Activated CD8-positive, alpha-beta T cell treated with anti-CD3 and anti-CD28 coated beads for 36 hours (primary cell): ENCODE measurements at places on chromosomes 16 and 17.

DNA sequence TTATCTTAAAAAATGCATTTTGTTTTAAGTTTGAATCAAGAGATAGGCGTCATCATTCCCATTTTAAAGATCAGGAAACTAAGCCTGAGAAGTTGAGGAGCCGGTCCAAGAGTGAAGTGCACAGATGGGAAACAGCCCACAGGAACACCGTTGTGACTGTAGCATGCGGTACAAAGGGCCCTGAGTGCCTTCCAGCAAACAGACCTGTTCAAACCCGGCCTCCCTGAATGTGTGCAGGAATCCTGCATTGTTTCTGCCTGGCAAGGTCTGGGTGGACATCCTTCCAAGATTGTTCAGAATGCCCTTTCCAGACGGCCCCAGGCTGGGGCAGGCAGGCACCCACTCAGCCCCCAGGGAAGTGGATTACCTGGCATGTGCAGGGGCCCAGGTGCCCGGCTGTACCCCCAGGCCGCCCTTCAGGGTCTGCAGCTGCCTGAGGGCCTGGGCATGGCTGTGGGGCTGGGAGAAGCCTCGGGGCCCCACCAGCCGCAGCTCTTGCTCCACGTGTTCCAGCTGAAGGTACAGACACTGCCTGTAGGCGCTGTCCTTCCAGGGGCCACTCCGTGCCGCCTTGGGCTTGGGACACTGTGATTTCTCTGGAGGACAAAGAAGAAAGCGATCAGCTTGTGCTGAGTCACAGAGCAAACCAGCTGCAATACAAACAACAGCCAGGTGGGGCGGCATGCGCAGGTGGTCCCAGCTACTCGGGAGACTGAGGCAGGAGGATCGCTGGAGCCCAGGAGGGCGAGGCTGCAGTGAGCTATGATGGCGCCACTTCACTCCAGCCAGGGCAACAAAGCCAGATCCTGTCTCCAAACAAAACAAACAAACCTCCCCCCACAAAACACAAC, 45.0 kb upstream of the GCSH start:
- peak; percentile 35 for DNase-seq

DNA sequence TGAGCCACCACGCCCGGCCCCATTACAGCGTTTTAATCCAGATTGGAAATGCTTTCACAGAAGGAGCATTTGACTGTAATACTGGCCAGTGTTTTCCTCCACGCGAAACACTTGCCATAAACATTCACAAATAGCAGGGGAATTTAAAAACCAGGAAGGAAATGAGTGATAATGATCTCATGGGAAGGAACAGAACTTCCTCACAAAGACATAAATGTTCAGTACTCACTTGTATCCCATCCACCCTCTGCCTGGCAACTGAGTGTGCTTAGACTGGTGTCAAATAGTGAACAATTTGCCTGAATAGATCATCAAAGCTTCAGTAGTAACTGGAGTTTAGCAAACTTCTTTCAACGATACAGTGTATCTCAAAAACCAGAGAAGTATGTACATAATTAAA, 54.1 kb downstream of the PSMD12 start:
- DNase-seq, result no peak

DNA sequence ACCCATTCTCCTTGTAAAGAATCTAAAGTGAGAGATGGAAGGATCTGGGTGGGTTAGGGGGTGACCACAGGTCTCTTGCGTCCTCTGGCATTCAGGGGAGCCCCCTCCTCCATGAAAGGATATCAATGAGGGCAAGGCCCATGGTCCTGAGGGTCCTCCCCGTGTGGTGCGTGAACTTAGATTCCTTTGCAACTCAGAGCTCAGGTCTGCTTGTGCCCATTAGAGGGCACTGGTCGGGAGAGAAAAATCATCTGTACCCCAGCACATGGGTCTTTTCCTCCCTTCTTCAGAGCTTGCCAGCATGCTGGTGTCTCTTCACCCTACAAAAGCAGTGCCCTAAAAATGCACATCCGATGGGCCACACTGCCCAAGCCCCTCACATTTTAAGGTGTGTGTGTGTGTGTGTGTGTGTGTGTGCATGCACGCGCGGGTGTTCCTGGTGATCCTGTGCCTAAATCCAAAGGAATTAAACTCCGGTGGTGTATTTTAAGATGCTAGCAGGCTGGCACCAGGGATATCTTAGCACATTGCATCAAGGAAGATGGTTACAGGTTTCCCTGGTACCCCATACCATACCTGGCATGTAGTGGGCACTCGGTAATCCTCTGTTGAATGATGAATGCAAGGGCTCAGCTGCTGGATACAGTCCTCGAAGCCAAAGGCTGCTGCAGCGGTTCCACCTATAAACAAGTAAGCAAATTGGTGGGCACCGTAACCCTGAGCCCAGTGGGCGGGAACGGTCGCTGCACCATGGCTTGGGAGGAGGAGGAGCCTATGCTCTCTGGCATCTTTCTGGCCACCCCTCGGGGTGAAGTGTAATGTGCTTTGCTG, 4.7 kb downstream of the C1QTNF1 start:
- DNase-seq, result no peak

DNA sequence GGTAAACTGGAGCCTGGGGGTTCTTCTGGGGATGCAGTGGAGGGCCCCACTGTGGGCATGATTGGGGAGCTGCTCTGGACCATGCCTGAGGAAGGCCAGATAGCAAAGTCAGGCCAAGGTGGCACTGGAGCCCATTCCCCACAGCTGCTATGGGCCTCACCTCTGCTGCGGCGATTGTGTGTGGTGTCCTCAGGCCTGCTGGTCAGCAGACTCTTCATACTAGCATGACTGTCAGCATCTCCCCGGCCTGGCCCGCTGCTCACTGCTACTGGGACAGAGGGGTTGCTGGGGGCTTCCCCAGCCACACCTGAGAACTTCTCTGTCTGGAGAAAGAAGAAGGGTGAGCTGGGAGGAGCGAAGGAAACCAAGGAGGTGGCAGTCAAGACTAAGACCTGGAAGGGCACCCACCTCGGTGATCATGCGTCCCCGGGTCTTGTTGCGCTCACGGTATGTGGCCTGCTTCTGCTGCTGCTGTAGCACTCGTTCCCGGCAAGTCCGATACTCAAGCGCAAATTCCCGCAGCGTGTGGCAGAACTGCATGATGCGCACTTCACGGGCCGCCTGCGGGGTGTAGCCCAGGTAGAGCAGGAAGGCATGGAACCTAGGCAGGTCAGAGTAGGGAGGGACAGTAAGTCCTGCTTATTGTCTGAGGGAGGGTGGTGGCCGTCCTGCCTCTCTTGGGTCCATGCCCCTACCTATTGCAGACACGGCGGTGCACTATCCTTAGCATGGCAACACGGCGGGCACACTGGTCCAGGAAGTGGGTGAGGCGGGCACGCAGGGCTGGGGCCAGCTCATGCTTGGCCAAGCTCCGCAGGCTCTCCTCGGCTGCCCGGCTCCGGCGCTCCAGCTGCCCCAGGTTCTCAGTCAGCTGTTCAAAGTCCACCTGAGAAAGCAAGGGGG, 3.2 kb downstream of the TMEM208 start:
- DNase-seq, result no peak

DNA sequence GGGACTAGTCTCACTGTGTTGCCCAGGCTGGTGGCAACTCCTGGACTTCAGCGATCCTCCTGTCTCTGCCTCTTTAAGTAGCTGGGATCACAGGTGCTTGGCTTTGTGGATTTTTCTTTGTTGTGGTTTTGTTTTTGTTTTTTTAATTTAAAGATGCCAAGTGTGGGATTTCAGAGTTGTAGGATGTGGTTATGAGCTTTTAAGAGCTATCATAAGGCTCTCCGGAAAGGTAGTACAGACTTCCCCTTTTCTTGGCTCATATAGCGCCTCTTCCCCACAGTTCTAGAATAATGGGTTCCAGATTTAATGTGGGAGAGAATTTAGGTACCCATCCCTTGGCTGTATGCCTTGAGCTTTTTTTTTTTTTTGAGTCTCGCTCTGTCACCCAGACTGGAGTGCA, 17.1 kb downstream of the AKAP1 start:
- DNase-seq, result no peak

DNA sequence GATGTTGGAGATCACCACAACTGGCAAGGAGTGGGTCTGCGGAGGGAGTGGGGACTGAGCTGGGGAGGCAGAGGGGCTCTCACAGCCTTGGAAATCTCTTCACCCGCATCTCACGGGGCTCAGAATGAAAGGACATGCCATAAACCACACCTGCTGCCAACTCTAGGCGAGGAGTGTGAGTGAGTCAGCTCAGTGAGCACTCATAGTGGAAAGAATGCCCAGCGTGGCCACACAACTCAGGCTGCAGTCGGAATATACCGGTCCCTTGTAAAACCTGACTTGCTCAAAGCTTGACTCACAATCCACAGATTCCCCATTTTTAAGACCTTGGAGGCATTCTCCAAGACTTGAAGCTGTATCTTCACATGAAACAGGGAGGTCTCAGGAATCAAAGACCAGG, 36.7 kb downstream of the STAT5A start:
- no peak for DNase-seq

DNA sequence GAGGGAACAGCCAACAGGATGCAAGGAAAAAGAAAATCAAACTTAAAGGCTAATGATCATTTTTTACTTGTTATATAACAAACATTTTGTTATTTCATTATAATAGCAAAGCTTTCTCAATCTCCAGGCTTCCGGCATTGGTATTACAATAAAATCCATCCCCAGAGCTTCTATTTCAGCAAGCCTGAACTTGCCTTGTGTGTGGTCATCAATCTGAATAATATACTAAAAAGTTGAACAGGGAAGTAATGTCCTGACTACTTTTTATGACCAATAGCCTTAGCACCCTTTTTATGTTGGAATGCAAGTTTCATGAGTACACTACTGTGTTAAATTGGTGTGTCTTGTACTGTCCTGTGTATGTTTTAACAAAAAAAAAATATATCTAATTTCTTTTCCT, 27.1 kb upstream of the VWA3A start:
- DNase-seq, result no peak

GRCh38 chr16:49930841-49931240, 74.9 kb upstream of the ZNF423 start:
- DNase-seq, result no peak

DNA sequence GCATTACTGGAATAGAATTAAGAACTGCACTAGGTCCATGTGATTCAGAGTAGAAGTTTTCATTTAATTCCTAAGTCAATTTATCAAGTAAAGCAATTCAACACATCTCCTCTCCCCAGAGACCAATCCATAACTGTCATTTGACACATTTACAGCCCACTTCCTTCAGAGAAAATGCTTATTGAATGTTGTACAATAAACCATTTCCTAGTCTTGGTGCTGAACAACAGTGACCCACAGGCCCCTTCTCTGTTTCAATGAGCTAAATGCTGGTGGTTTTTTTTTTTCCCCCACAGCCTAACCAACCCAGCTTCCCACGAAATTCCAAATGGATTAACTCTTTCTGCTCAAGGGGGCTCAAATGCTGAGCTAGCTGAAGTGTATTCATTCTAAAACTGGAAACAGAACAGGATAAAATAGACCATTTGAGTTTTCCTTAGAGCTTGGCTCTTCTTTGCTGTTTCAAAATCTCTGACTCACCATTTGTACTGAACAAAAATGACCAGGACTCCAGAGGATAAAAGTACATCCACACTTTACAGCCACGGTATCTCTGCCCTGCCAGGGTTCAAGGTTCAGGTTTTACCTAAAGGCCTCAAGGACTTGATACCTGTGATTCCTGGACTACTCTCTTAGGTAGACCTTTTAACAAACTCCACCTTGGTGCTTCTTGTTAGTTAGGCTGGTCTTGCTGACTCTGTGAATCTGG, 62.3 kb downstream of the TMEM100 start:
- no peak for DNase-seq

DNA sequence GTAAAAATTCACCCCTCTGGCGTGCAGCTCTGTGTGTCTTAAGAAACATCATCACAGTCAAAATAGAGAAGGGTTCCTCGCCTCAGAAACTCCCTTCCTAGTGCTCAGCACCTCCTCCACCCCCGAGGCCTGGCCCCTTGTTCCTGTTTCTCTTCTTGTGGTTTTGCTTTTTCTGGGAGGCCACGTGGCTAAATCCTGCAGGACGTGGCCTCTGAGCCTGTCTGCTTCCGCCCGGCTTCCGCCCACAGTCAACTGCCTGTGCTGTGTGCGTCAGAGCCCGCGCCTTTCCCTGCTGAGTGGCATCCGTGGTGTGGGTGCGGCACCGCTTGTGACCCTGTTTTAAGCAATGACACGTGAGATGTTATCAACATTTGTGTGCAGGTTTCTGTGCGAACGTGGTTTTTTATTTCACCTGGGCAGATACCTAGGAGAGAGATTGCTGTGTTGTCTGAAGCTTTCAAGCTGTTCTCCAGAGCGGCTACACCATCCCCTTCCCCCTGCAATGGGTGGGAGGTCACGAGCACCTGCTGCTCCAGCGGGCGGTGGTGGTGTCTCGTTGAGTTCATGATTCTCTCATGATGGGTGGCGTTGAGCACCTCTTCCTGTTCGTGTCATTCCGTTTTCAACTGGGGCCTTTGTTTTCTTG, 21.7 kb downstream of the ACSF3 start:
- DNase-seq, result peak; percentile 94

- DNase-seq, result no peak
Observed at GRCh38 chr17:61856035-61856434, 7.3 kb downstream of the BRIP1 start.

- DNase-seq, result no peak
Observed at GRCh38 chr17:65538675-65539529, 22.5 kb downstream of the AXIN2 start.

- no peak for DNase-seq
Observed at GRCh38 chr17:1142561-1142971, 37.2 kb downstream of the ABR start.

GRCh38 chr16:79598348-79599181, 2.0 kb downstream of the MAF start:
- peak; percentile 56 for DNase-seq

- no peak for DNase-seq
Observed at GRCh38 chr16:49593424-49594040, 219.9 kb downstream of the C16orf78 start.

GRCh38 chr16:8893426-8893825, 11.3 kb downstream of the LITAFD start:
- no peak for DNase-seq

- DNase-seq, result no peak
Observed at GRCh38 chr16:35749253-35750141, 2290.1 kb downstream of the TP53TG3F start.

DNA sequence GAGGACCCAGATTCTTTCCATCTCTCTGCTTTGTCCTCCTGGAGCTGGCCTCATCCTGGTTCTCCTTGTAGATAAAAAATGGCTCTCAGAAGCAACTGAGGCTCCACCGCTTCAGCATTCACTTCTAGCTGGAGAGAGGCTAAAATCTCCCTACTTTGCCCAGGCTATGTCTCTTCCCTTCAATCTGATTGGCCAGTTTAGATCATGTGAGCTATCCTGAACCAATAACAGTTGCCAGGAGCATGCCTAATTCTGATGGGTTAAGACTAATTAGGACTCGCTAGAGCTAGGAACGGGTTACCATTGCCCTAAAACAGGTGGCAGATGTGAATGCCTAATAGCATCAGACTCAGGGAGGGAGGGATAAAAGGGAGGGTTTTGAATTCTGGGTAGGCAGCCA, 89.6 kb downstream of the GPR139 start:
- DNase-seq, result no peak

DNA sequence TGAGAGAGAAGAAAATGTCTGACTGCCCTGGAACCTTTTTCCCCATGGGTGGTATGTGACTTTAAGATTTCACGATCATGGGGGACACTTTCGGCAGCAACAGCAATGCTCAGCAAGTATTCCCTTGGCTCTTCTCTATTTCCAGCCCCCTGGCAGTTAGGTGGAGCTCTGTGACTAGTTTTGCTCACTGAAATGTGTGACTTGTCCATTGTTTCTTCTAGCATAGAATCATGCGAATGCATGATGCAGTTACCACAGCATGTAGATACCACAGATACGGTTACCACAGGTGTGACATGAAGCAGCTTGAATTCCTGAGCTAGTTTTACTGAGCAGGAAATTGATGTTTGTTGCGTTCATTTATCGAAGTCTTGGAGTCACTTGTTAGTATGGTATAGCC, 1034.5 kb upstream of the EEF2KMT start:
- no peak for DNase-seq
